ENCODE measurements at places on chromosomes 3 and 15.
A peak's percentile ranks its signal among the peaks of the same experiment; 100 is the strongest.

GRCh38 chr3:139718415-139718814 lies 40.6 kb upstream of the NMNAT3 start:
- peak; percentile 97 for DNase-seq

DNA sequence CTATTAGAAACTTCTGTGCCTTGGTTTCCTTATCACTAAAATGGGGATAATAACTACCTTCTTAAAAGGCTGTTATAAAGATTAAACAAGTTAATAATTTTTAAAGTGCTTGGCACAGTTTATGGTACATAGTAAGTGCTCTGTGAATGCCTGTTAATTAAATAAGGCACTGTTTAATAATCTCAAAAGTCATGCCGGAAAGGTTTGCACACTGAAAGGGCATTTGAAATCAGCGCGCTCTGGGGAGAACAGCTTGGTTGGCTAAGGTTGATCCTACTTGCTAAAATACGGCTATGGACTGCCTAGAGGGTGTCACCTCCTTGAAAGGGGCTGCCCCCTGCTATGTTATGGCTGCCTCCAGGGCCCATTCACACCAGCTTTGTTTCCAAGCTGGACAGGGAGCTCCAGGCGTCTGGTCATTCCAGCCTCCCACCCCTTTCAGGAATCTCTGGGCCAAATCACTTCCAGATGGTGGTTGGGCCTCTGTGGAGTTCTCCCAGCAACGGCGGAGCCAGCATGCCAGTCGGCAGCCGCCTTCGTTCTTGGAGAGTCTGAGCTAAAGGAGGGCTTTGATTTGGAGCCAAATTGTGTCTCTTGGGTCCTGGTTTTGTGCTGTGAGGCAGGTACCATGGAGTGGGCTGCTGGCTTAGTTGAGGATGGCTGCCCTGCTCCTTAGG lies 5.9 kb downstream of the FLNB start:
- DNase-seq, result peak; percentile 53

DNA sequence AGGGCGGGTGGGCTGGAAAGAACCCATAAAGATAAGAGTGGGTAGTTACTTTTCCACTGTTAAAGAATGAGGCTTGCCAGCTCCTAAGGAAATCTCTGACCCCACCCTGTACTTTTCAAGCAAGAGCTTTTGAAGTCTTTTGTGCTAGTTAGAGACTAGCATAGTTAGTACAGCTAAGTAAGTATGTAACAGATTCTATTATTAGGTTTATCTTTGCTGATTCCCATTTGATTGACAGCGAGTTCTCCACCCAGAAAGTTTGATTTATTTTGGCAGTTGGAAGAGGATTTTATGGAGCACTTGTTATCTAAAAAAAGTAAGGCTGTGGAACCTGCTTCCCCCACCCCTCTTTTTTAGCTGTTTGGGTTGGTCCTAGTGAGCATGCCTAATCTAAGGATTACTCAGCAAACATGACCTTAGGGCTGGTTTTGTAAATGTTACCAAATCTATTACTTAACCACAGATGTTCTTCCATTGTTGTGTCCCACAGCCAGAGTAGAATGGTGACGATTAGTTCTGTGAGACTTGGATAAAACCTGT lies 57.6 kb downstream of the FNDC3B start:
- DNase-seq, result no peak

- DNase-seq, result peak; percentile 53
Observed at GRCh38 chr3:13648060-13649001, 99.4 kb downstream of the FBLN2 start.
